ENCODE measurements at places on chromosomes 5 and 9.

- DNase-seq, result no peak
These were observed 177.9 kb upstream of the FST start for GRCh38 chr5:53302529-53302928.

DNA sequence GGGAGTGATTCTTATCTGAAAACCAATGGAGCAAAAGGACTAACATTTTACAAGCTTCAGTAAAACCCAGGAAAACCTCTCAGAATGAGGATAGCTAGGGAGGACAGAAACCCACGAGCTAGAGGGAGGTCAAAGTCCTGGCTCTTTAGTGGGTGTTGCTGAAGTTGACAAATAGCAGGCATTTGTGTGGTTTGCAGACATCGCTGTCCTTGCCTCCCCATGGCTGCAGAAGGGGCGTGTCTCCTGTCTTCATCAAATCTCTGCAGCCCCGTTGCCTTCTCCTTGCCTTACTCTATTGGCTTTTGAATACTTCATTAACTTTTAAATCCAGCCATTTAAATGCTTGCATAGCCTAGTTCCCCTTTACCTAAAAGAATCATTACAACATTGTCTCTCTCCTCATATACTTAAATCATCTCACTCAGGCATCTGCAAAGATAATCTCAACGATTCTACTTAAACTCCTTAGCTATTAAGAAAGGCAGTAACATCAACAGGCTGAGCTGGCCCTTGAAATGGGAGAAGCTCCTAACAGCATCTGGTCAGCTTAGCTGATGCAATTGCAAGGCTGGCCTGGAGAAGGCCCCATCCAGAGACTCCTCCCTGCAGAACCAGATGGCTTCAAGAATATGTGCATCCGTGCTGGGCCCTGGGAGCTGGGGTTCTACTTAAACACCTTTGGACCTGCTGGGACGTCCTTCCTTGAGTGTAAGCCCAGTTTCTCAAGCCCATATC, 152.8 kb upstream of the TAS2R1 start:
- no peak for DNase-seq

DNA sequence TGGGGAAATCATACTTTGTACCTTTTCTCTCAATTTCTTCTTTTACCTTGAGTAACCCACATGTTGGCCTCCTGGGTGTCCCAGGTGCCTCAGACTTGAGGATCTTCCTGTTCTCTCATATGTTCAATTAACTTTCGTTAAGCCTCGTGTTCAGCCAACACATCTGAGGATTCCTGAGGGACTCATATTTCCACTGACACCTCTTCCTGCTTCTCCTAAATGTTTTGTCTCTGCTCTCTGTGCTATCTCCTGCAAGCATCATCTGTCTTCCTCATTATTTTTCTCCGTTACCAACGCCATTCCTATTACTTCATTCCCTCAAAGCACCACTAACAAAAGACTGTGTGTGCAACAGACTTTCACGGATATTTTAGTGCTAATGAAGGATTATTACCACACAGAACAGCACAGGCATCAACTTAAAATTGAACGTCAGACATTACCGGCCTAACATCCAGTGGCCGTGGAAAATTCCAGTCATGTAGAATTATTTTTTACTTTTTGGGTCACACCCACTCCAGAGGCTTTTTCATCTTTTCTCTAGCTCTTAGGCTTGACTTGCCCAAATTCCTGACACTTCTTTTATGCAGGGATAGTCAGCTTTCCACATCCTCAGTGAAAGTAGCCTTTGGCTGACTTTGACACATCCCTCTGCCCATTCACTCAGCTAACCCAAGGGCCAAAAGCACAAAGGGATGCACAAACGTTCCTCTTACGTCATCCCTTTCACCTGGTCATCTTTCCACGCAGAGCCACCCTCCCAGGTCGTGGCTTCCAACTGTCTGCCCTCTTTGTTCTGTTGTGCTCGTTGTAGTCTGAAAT, 46.0 kb upstream of the OSMR start:
- no peak for DNase-seq

GRCh38 chr9:73916016-73916673, 581.0 kb upstream of the RORB start:
- DNase-seq, result peak; percentile 14

- no peak for DNase-seq
These were observed 25.0 kb downstream of the LMNB1 start for GRCh38 chr5:126801992-126802294.

GRCh38 chr5:143583409-143583808, 179.9 kb upstream of the NR3C1 start:
- DNase-seq, result no peak

DNA sequence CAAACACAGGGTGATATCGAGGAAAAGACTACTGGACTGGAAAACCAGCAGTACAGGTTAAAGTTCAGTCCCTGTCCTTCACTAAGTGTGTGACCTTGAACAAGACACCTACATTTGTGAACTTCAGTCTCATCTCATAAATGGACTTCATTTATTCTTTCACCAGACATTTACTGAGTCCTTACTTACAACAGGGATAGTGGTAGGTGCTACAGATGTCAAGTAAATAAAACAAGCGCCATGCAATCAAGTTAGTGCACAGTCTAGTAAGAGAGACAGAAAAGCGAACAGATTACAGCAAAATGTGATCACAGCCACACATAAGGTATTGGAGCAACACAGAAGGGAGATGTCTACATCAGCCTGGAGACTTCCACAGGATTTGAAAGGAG, 413.2 kb downstream of the ACTL7B start:
- no peak for DNase-seq

DNA sequence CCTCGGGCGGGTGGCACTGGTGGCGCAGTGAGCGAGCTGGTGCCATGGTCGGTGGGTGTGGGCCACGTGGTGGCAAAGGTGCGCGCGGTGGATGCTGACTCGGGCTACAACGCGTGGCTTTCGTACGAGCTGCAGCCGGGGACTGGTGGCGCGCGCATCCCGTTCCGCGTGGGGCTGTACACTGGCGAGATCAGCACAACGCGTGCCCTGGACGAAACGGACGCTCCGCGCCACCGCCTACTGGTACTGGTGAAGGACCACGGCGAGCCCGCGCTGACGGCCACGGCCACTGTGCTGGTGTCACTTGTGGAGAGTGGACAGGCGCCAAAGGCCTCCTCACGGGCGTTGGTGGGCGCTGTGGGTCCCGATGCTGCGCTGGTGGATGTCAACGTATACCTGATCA, 2.0 kb downstream of the PCDHA4 start:
- DNase-seq, result no peak

GRCh38 chr5:160460377-160461049, 38.9 kb downstream of the PTTG1 start:
- no peak for DNase-seq

DNA sequence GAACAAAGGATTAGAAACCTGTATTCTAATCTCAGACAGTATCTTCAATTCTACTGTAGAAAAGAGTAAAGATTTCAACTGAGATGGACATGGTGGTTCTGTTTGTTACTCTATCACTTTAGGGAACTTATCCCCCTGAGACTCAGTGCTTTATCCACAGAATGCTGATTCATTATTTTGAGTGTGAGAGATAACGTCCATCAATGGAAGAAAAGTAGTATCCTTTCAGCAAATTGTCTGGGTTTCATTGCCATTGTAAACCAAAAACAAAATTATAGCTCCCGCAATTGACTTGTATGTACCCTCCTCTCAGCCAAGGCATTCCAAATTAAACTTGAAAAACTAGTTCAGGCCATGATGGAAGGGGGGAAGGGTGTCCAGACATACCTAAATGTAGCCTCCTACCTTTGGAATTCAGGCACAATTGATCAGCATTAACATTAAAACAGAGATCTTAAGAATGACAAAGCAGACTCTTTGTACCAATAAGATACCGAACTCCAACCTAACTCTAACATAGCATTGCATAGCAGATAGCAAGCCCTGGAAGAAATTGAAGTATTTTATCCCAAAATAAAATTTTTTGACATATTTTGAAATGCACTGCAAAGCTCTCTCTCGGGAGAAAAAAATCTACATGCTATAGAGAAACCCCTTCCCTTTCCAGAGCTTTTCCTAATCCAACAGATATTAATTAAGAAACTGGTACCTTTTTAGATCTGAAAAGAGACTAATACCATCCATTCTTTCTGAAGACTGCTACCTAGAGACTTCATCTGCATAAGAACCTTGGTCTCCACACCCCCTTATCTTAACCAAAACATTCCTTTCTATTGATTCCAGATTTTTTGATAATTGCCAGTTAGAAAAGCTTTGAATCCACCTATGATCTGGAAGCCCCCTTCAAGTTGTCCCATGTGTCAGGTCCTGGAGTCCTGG, 1055.7 kb downstream of the PTPRD start:
- peak; percentile 21 for DNase-seq

- DNase-seq, result no peak
These were observed 159.5 kb upstream of the SLC28A3 start for GRCh38 chr9:84499969-84500582.

- peak; percentile 16 for DNase-seq
These were observed 2111.3 kb downstream of the MAT2B start for GRCh38 chr5:165616490-165617405.

DNA sequence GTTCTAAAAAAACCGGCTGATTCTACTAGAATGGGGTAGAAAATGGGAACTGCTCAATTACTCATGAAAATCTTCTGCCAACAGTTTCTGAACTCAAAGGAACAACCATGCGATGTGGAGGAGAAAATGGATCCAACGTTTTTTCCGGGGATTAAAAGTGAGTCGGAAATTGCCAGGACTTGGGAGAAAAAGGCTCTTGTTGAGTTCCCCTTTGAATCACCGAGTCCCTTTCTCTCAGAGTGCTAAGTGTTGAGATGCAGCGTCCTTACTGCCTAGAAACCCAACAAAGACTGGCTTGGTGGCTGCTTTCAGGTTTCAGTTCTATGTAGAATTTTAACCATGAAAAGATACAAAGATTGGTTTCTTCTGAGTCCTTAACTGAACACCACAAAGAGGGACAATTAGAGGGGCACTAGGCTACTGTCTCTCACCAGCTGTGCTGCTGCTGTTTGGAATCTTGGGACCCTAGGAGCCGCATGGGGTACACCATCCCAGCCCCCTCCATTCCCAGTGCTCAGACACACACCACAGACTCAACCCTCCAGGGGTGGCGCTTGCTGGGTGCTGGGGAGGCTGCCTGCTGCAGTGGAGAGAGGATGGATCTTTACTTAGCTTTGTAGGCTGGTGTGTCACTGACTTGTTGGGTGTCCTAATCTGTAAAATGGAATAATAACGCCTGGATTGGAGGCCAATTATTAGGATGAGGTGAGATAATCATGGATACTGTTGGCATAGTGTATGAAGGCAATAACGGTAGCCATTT, 21.5 kb upstream of the NEUROG1 start:
- DNase-seq, result no peak
